ENCODE measurements at places on chromosomes 3 and 15. TPM values are rescaled to one million over a fixed set of nuclear protein-coding genes. Genes with fewer than 3 reads are reported as not detected.

ZNF662 gene
- total RNA-seq, result 2.3 TPM

SAMD7 gene
- not detected for total RNA-seq

PCSK6 gene
- total RNA-seq, result 1.1 TPM

LSMEM2 gene
- total RNA-seq, result not detected

DGKG gene
- total RNA-seq, result 1.2 TPM

KNG1 gene
- not detected for total RNA-seq

SYNM gene
- total RNA-seq, result 24.0 TPM

SEMA5B gene
- 0.72 TPM for total RNA-seq

CDCP1 gene
- total RNA-seq, result 87.6 TPM

NCK1 gene
- total RNA-seq, result 39.1 TPM

PIERCE2 gene
- 3.1 TPM for total RNA-seq

ZPLD1 gene
- total RNA-seq, result 1.1 TPM

GPR160 gene
- total RNA-seq, result 0.26 TPM

ANKRD34C gene
- total RNA-seq, result not detected

Measured in smooth muscle cell of the pulmonary artery (primary cell).